ENCODE measurements at places on chromosomes 5 and 9.

DNA sequence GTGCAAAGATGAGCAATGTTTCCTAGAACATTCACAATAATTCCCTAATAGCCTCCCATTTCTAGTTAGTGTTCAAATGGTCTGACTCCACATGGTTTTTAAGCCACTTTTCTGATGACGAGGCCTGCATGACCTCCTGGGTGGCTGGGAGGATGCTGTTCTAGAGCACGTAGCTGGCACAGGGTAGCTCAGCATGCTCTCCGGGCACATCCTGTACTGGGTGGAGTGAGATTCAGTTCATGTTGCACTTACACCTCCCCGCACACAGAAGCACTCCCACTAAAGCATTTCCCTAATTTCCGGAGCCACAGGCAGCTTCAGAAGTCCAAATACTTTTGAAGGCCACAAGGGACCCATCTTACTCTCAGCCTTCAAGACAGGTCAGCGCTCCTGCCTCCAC lies 159.8 kb upstream of the LHFPL2 start:
- no peak for DNase-seq

GRCh38 chr5:148125641-148126040 lies 42.7 kb upstream of the SPINK14 start:
- DNase-seq, result no peak

DNA sequence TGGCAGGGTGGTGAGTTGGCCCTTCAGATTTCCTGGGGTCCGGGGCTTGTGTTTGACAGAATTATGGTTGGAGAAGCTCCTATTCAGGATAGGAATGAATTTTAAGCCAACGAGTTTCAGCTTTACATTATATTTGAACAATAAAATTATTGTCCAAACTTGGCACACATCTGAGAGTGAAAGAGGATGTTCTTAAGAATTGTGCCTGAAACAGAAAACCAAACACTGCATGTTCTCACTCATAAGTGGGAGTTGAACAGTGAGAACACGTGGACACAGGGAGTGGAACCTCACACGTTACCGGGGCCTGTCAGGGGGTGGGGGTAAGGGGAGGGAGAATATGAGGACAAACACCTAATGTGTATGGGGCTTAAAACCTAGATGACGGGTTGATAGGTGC lies 111.8 kb upstream of the ACTBL2 start:
- no peak for DNase-seq

DNA sequence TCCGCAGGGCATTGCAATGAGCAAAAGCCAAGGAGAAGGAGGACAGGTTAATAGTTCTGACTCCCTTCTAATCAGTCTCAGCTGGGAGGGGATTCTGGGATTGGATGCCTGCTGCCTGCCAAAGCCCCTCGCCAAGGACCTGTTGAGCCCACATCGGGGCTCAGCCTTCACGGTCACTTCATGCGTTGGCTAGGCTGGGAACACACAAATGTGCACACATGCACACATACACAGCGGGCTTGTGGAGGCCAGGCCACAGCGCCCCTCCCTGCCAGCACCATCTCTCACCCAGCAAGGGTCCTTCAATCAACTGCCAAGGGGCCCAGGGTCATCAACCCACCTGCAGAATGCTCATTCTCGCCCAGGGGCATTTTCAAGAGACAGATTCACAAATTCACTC lies 113.9 kb downstream of the C5orf15 start:
- no peak for DNase-seq

GRCh38 chr5:61808091-61808490 lies 476.0 kb downstream of the ZSWIM6 start:
- no peak for DNase-seq
